ENCODE measurements at places on chromosomes 13 and 19. TPM values are rescaled to one million over a fixed set of nuclear protein-coding genes. Genes with fewer than 3 reads are reported as not detected.

Gene HS6ST3
- polyA plus RNA-seq, result 0.01 TPM

Gene TLE6
- 1.3 TPM for polyA plus RNA-seq

Gene IZUMO2
- polyA plus RNA-seq, result not detected

DNA sequence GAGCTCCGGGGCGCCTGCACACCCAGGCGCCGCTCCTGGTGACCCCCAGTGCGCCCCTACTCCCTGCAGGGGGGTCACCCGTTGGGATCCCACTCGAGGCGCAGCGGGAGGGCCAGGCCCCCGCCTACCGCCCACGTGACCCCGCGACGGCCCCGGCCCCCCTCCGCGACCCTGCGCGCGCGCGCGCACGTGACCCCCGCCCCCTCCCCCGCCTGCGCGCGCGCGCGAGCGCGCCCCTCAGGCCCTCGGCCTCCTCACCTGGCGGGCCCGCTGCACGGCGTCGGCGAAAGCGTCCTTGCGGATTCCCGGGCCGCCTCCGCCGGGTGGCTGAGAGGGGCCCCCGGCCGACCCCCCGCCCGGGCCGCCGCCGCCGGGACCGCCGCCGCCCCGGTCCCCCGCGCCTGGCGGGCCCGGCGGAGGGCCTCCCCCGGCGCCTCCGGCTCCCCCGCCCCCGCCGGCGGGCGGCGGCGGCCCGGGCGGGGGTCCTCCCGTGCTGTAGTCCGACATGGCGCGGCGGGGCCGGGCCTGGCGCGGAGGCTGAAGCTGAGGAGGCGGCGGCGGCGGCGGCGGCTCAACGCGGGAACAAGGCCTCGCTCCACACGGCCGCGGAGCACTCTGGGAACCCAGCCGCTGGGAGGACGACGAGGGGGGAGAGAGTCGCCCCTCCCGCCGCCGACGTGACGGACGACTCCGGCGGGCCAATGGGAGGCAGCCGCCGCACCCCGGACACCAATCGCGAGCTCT lies at the start of gene KHSRP:
Gene KHSRP, minus strand, starts transcription at position 617 of the 744 bp plus-strand sequence. Its CDS starts 110 bp downstream, at position 507.
- H3K27ac ChIP-seq, result peak within 1 kb of the TSS; percentile 86
- H3K36me3 ChIP-seq, result peaks cover 30% of the 10 kb centered on the region
- peak; percentile 70 for DNase-seq
- no peaks in the 10 kb centered on the region for H3K27me3 ChIP-seq
- peaks cover 28% of the 10 kb centered on the region for H3K4me1 ChIP-seq

- no peak for DNase-seq
- H3K27ac ChIP-seq, result no peak overlapping the region
- no peaks in the 10 kb centered on the region for H3K4me1 ChIP-seq
- no peak overlapping the region for H3K4me3 ChIP-seq
- no peaks in the 10 kb centered on the region for H3K27me3 ChIP-seq
Measured at GRCh38 chr13:65656740-65657329, 1573.3 kb downstream of the PCDH9 start.

GRCh38 chr13:73754241-73754640 lies 380.0 kb downstream of the KLF12 start:
- no peaks in the 10 kb centered on the region for H3K4me1 ChIP-seq
- H3K27ac ChIP-seq, result no peak overlapping the region
- H3K27me3 ChIP-seq, result no peaks in the 10 kb centered on the region
- no peak overlapping the region for H3K4me3 ChIP-seq
- no peak for DNase-seq
- no peaks in the 10 kb centered on the region for H3K36me3 ChIP-seq

DNA sequence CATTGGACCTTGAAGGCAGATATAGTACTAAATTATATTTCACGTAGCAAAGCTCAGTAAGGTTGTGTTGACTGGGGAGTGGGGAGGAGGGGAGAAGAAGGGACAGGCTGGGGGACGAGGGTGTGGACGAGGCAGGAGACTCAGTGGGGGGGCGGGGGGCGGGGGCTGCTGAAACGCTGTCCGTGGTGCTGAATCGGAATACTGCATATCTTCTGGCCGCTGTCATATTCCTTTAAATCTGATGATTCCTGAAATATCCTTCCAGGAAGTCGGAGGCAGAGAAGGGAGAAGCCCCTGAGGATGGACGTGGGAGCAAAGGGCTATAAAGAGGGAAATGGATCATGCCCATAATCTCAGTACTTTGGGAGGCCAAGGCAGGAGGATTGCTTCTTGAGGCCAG lies 34.7 kb upstream of the CASP14 start:
- no peak for DNase-seq
- H3K27ac ChIP-seq, result no peak overlapping the region
- H3K4me1 ChIP-seq, result no peaks in the 10 kb centered on the region
- peaks cover 32% of the 10 kb centered on the region for H3K27me3 ChIP-seq
- H3K4me3 ChIP-seq, result no peak overlapping the region

- H3K27ac ChIP-seq, result no peak overlapping the region
- peaks cover 6% of the 10 kb centered on the region for H3K27me3 ChIP-seq
- H3K36me3 ChIP-seq, result no peaks in the 10 kb centered on the region
- peaks cover 53% of the 10 kb centered on the region for H3K4me1 ChIP-seq
Measured at GRCh38 chr19:43781630-43782310, 997 bp upstream of the KCNN4 start.
